ENCODE measurements at places on chromosomes 3 and 15. TPM values are rescaled to one million over a fixed set of nuclear protein-coding genes. Genes with fewer than 3 reads are reported as not detected.

PRR20G gene
- not detected for total RNA-seq

INSYN1 gene
- total RNA-seq = 30.2 TPM

ZNF80 gene
- total RNA-seq = not detected

CCR8 gene
- total RNA-seq = not detected

FBLN2 gene
- total RNA-seq = 0.46 TPM

NR2E3 gene
- not detected for total RNA-seq

WDR93 gene
- total RNA-seq = under 0.01 TPM

GALNT15 gene
- total RNA-seq = 3.3 TPM

SCN5A gene
- under 0.01 TPM for total RNA-seq

GOLGA6A gene
- total RNA-seq = 0.46 TPM

CRYBG3 gene
- 13.7 TPM for total RNA-seq

SI gene
- not detected for total RNA-seq

CIDEC gene
- total RNA-seq = not detected

C3orf49 gene
- not detected for total RNA-seq

RTP3 gene
- not detected for total RNA-seq

SLC6A11 gene
- not detected for total RNA-seq

EPHA3 gene
- total RNA-seq = 0.33 TPM

ZKSCAN7 gene
- total RNA-seq = 7.1 TPM

CCDC191 gene
- total RNA-seq = 0.67 TPM

FAM162A gene
- 12.0 TPM for total RNA-seq

DZIP1L gene
- 26.6 TPM for total RNA-seq

TRNT1 gene
- total RNA-seq = 27.6 TPM

TMEM212 gene
- not detected for total RNA-seq

RBP2 gene
- total RNA-seq = not detected

CTSH gene
- total RNA-seq = 144 TPM

LNP1 gene
- total RNA-seq = 2.3 TPM

BCHE gene
- total RNA-seq = 19.6 TPM

AGBL1 gene
- 1.1 TPM for total RNA-seq
